PC-9 (cell line): ENCODE measurements at places on chromosomes 11 and 22.

DNA sequence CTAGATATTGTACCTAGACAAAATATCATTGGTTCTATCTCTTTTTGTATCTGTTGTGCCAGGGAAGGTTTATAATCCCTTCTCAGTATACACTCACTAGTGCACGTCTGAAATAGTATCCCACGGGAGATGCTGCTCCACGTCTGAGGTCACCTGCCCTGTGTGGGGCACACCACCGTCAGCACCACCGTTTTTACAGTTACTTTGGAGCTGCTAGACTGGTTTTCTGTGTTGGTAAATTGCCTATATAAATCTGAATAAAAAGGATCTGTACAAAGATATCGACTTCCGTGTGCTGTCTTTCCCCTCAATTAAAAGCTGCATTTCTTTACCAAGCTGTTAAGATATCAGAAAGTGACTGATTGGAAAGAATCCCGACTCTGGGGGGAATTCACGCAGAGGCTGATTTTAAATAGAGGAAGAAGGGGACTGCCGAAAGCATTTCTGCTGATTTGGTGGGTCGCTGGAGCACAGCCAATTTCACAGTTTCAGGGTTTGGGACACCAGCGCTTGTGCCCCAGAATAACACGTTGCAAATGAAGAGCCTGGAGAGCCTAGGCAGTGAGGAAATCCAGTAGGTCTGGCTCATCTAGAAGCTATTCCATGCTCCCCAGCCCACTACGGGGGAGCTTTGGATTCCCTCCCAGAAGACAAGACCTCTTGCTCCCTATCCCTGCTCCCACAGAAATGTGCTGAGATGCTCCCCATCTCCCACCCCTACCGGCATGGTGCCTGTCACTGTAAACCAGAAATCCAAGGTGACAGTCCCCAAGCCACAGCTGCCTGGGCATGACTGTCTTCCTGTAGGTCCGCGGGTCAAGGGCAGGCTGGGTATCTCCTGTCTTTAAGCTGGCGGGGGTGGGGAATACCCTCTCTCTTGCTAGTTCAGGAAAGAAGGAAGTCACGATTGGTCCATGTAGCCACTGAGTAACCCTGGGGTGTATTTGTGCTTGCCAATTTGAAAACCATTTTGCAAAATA, 12.7 kb upstream of the MYO18B start:
- DNase-seq: no peak

- no peak for DNase-seq
These were observed 19.9 kb downstream of the INCENP start for GRCh38 chr11:62143727-62144126.

DNA sequence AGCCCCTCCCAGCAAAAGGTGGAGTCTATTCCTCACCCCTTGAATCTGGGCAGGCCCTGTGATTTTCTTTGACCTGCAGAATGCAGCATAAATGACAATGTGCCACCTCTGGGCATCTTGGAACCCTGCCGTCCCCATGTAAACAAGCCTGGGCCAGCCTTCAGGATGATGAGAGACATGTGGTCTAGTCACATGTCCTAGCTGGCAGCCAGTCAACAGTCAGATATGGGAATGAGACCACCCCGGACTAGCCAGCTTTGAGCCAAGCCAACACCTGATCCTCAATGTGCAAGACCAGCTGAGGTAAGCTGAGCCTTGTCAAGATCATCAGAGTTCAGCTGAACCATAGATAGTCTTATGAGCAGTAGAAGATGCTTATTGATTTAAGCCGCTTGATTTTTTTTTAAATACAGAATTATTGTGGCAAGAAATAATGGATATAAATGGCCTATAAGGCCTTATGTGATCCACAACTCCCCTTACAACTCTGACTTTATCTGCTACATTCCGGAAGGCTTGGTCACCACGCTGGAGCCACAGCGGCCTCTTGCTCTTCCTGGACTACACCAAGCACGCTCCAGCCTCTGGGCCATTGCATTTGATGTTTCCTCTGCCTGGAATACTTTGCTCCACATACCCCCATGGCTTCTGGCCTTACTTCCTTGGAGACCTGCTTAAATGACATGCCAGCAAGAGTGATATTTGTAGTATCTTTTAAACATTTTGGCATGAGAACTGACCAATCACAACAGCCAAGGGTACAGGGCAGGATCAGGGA, 225.9 kb upstream of the SESN3 start:
- no peak for DNase-seq

- DNase-seq: no peak
These were observed at the start of gene OR8H2 for GRCh38 chr11:56103210-56103737. Gene OR8H2, plus strand, starts transcription at chr11:56103687. Its CDS starts 1,356 bp downstream, at chr11:56105043.

- no peak for DNase-seq
These were observed 23.3 kb downstream of the DKK3 start for GRCh38 chr11:11985016-11985715.

GRCh38 chr11:56637500-56637899, 4.7 kb downstream of the OR5AP2 start:
- DNase-seq: no peak

GRCh38 chr22:41699264-41700107, at the start of gene MEI1:
Gene MEI1, plus strand, starts transcription at chr22:41699503. Its CDS starts 36 bp downstream, at chr22:41699539.
- no peak for DNase-seq

- DNase-seq: no peak
These were observed 19.5 kb downstream of the CLTCL1 start for GRCh38 chr22:19271856-19272535.

- no peak for DNase-seq
These were observed 926.3 kb downstream of the OPCML start for GRCh38 chr11:132605825-132606570.

- DNase-seq: no peak
These were observed 6.9 kb downstream of the OR52H1 start for GRCh38 chr11:5541427-5541826.

GRCh38 chr22:25704701-25705100, 37.3 kb upstream of the MYO18B start:
- DNase-seq: no peak

GRCh38 chr11:74538680-74539079, 45.2 kb upstream of the LIPT2 start:
- DNase-seq: no peak

DNA sequence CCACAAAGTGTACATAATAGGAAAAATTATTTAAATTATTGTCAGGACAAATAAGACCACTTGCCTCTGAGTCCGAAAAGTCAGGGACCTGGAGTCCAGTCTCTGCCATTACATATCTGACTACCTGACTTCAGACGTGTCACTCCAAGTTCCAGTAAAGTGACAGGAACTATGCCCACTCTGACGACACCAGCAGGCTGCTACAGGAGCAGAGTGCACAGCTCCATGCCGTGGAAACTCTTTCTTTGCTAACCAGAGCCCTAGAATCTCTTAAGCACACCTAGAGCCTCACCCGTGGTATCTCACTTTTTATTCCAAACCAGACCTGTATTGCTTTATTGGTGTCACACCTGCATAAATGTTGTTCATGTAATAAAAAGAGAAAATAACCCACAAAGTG, 93.7 kb downstream of the PLEKHA7 start:
- DNase-seq: no peak

GRCh38 chr11:113710989-113711388, 4.9 kb upstream of the TMPRSS5 start:
- DNase-seq: no peak

DNA sequence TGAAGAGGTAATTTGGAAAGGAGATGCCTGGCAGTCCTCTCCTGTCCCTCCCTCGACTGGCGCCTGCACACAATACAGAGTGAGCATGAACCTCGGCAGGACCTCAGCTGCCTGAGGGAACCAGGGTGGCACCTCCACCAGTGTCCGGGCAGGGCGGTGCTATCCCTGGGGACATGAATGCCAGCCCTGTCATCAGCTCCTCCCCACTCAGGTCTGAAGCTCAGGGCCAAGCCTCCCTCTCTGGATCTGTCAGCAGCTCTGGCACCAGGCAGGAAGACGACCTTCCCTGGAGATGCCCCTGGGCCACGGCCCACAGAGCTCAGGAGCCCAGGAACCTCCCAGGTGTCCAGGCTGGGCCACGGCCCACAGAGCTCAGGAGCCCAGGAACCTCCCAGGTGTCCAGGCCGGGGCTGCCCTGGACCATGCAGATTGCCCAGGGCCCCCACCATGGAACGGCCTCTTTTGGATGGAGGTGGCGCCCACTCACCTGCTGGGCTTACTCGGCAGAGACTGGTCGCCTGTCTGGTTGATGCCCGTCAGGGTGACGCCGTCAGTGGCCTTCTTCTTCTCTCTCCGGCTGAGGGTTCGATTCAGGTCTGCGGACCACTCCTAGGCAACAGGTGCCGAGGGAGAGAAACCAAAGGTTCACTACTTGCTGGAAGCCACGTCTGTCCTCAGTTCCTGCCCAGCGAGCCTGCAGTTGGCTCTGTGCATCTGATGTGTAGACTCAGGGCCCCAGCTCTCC, 21.7 kb upstream of the ARFGAP3 start:
- no peak for DNase-seq

DNA sequence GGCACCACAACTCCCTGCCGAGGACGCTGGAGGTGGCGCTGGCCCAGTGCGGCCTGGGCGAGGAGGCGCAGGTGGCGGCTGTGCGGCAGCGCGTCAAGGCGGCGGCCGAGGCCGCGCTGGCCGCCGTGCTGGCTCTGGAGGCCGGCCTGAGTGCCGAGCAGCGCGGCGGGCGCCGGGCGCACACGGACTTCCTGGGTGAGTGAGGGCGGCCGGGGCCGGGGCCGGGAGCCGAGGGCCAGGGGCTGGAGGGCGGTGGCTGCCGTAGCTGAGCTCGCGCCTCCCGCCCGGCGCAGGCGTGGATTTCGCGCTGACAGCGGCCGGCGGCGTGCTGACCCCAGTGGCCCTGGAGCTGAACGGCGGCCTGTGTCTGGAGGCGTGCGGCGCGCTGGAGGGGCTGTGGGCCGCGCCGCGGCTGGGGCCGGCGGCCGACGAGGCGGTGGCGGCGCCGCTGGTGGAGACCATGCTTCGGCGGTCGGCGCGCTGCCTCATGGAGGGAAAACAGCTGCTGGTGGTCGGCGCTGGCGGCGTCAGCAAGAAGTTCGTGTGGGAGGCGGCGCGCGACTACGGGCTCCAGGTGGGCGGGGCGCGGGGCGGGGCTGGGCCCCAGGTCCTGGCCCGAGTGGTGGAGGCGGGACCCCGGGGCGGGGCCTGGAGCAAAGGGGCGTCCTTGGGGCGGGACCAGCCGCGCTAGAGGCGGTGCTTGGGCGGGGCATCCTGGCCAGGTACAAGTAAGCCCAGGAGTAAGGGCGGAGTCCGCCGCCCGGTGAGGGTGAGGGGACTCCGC, 5.4 kb downstream of the CARNS1 start:
- DNase-seq: peak; percentile 83

- DNase-seq: no peak
These were observed 8.3 kb upstream of the KIAA0930 start for GRCh38 chr22:45248832-45249561.

DNA sequence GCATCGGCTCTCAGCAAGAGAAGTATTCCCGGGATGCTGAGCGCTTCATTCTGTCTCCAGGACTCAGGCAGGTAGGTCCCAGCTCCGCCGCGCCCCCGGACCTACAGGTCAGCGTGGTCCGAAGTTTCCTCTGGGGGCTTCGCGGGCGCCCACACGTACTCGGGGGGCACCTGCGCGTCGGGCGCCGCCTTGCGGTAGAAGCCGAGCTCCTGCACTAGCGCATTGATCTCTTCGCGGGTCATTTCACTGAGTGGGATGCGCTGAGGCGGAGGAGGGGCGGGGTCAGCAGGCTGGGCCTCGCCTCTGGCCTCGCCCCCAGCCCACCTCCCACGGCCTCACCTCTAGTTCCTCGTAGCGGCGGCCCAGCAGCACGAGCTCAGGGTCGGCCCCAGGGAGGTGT, 2.5 kb downstream of the SELENOM start:
- DNase-seq: no peak

- no peak for DNase-seq
These were observed 27.1 kb downstream of the CYTH4 start for GRCh38 chr22:37309211-37310074.

- DNase-seq: no peak
These were observed 72.9 kb upstream of the YWHAH start for GRCh38 chr22:31871480-31871879.

GRCh38 chr11:123754101-123754568, at the start of gene OR6X1:
Gene OR6X1, minus strand, starts transcription at chr11:123754518. Its CDS starts 0 bp downstream, at chr11:123754518.
- DNase-seq: no peak

DNA sequence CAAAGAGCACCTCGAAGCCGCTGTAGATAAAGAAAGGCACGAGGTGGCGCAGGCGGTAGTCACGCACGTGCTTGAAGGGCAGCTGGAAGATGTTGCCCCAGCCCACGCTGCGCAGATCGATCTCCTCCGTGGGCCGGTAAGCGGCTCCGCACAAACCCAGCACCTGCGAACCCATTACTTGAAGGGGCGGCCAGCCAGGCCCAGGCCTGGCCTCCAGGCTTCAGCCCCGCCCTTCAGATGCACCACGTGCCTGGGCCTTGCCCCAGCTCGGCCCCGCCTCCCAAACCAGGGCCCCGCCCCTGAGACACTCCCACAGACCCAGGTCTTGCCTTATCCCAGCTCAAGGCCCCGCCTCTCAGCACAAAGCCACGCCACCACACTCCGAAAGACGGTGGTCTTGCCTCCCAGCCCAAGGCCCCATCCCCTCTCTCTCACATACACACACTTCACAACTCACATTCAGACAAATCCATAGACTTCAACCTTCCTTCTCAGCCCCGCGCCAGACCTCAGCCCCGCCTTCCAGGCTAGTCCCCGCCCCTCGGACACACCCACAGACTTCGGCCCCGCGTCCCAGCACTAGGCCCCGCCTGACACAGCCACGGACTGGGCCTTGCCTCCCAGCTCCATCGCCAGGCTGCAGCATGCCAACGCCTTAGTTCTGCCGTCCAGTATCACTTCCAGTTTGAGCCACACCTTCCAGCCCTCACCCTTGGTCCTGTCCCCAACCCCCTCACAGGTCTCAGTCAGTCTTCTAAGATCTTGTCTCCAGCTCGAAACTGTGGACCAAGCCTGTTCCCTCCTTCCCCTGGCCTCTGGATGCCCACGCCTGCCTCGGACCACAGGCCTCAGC, 7.0 kb downstream of the UNC93B1 start:
- peak; percentile 61 for DNase-seq

- no peak for DNase-seq
These were observed 229.3 kb downstream of the BRD1 start for GRCh38 chr22:49598338-49598737.

GRCh38 chr22:38946771-38947170, 10.6 kb upstream of the APOBEC3A start:
- no peak for DNase-seq

DNA sequence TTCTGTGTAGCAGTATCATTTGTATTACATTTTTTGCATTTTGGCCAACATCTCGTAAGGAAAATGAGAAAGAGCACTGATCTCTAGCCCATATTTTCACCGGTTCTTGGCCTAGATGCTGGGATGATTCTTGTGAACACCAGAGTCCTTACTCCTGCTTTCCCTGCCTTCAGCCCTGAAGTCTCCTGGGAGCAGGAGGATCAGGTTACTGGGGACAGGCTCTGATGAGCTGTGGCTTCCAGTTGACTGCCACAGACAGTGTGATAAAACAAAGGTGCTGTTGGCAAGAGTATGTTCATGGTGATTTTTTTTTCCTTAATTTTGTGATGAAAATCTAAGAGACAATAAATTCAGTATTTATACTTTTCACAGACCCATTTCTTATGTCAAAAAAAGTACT, 34.2 kb upstream of the ADSL start:
- no peak for DNase-seq
